ENCODE measurements at places on chromosomes 12 and 14.

GRCh38 chr14:100384819-100385813 lies 62.0 kb downstream of the SLC25A47 start:
- DNase-seq = no peak

- no peak for DNase-seq
Observed at GRCh38 chr12:124573839-124574786, 6.7 kb upstream of the NCOR2 start.

DNA sequence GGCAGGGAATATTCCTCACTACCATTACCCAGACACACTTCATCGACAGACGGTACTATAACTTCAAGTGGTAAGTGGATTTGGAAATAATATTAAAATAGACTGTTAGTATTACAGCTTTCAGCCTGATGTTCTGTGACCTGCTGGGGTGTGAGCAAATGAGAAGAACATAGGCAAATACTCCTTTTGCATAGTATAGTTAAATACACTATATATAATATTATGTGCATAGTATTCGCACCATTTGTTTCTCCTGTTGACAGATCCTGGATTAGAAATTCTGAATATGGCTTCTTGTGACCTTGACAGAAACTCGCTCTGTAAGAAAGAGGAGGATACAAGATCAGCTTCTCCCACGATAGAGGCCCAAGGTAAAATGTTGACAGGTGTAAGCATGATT lies 115.6 kb downstream of the DNAI7 start:
- no peak for DNase-seq

GRCh38 chr12:11718105-11718504 lies 68.6 kb downstream of the ETV6 start:
- no peak for DNase-seq

GRCh38 chr12:45522227-45522626 lies 207.3 kb upstream of the ARID2 start:
- no peak for DNase-seq
